ENCODE measurements at places on chromosomes 7 and 10.

DNA sequence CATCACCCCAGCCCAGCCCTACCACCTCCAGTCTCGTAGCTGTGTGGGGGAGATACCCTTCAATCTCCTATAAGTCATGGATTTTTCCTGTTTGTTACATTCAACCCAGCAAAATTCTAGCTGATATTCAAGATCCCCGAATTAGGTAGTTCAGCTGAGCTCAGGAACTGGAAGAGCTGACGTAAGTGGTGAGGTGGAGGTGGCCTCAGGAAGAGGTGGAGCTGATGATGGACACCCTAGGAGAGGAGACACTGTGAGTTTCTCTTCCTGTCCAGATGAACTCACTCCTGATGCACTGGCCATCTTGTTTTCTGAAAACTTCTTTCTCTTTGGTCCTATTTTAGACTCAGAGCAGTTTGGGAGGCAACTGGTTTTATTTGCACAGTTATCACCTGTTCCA, 90.5 kb upstream of the PITRM1 start:
- no peak for DNase-seq

- no peak for DNase-seq
Measured at GRCh38 chr10:43749940-43750552, 101.4 kb upstream of the ZNF32 start.

DNA sequence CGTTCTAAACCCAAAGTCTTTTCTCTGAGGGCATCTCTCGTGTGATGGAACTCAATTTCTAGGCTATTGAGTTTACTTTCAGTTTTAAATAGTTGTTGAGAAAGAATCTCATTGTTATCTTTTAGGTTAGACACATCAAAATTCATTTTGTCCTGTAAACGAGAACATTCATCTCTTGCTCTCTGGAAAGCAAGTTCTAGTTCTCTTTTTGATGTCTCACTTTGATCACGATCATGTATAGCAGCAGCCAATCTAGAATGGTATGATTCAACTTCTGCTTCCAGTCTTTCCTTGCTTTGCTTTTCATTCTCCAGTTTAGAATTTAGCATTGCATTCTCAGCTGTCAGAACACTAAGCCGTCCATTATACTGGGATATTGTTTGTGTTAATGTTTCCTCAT, 65.1 kb downstream of the ANKRD26 start:
- no peak for DNase-seq

DNA sequence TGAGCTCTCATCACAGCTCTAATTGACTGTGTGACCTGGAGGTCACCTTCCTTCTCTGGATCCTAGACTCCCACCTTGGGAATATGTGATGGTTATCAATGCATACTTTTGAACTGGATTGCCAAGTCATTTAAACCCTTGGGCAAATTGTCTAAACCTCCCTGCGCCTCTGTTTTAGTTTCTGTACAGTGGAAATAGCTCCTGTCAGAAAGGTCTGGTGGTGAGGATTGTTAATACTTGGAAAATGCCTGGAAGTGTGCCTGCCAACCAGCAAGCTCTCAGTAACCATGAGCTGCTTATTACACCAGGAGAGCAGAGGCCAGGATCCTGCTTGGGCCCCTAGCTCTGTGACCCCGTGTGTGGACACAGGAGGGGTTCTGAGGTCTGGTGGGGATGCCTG, 108.7 kb upstream of the PPIF start:
- no peak for DNase-seq

DNA sequence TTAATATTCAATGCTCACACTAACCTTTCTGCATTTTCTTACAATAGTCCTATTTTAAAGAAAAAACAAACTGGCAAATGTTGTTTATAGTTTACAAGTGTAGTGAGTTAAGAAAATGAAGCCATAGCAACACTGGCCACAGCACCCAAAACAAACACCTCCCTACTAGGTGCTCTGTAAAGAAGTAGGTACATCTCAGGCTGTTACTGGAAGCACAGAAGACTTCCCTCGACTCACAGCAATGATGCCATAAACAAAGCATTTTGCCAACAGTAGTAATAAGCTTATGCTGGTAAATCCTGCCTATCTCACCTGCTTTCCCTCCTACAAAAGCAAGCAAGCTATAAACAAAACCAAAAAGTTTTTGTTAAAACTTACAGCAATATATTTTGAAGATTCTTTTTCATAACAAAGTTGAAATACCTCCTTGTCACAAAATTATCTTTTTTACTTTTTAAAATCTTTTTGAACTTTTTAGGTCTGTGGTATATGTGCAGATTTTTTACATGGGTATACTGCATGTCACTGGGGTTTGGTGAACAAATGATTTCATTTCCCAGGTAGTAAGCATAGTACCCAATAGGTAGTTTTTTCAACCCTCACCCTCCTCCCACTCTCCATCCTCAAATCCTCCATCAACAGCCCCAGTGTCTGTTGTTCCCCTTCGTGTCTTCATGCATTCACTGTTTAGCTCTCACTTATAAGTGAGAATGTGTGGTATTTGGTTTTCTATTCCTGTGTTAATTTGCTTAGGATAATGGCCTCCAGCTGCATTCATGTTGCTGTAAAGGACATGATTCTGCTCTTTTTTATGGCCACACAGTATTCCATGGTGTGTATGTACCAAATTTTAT, 28.4 kb downstream of the COA1 start:
- DNase-seq = no peak

DNA sequence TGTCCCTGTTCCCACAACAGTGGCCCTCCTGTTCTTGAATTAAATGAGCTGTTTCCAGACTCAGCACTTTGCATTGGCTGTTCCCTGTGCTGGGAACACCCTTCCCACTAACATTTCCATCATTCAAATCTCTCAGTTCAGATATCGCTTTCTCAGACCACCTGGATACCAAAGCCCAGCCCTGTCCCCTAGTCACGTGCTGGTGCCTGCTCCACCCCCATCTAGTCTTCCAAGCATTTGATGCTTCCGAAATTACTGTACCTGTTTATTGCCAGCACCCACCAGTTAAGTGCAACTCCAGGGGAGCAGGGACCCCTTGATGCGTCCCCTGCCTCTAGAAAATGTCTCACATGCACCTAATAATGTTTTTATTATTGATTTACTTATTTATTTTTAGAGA, 3.0 kb upstream of the SLC29A4 start:
- no peak for DNase-seq

- no peak for DNase-seq
Measured at GRCh38 chr7:45980181-45980905, 59.3 kb upstream of the IGFBP3 start.

DNA sequence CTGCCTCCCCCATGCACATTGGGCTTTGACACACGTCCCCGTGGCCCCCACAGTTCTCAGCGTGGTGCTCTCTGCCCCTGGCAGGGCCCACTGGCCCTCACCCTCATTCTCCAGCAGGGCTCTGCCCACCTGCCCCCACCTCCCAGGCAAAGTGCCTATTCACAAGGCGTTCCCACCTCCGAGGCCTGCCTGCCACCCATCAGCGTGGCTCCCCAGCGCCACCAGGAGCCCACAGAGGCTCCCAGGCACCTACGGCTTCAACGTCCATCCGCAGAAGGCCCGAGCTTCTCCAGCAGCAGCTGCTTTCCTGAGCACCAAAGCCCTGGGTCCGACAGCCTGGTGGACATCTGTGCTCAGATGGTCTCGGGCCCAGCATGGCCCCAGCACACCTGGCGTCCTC, 211.8 kb upstream of the PPP2R2D start:
- DNase-seq = no peak

GRCh38 chr10:130962240-130963051, 349.1 kb downstream of the TCERG1L start:
- DNase-seq = no peak

DNA sequence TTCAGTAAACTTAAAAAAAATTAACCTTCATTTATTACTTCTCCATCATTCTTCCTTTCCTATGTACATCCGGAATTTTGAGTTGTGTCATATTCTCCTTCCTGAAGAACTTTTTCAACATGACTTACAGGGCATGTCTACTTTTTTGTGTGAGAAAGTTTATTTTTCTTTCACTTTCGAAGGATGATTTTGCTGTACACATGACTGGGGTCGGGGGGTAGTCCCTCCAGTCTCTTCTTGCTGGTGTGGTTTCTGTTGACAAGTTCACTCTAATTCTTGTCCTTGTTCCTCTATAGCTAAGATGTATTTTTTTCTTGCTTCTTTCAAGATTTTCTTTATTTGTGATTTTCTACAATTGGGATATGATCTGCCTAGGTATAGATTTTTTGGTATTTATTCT, 55.8 kb downstream of the INPP5A start:
- no peak for DNase-seq

DNA sequence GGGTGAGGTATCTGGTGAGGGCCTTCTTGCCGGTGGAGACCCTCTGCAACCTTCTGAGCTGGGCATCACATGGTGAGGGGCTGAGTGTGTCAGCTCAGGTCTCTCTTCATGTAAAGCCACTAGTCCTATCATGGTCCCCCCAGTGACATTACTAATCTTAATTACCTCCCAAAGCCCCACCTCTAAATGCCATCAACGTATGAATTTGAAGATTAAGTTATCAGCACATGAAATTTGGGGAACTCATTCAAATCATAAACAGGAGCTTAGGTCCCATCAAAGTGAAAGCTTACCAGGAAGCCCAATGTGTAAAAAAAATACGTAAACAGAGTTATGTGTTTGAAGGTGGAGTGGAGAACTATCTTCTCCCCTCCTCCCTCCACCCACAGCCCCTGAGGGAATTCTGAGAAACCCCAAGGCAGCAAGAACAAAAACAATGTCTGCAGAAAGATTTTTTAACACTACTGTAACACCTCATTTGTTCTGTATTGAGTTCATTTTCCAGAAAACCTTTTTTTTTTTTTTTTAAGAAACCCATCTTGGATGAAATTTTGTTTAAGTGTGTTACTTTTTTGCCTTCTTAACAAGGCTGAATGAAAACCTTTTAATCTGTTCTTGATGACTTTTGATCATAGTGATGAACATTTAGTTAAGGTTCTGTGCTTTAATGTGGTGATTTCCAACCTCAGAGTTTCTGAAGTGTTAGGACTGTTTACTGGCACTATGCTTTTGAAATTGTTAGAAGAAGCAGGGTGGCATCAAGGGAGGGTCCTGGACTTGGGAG, 19.1 kb upstream of the PCGF5 start:
- no peak for DNase-seq

- no peak for DNase-seq
Measured at GRCh38 chr10:121373411-121373810, 224.8 kb downstream of the FGFR2 start.

DNA sequence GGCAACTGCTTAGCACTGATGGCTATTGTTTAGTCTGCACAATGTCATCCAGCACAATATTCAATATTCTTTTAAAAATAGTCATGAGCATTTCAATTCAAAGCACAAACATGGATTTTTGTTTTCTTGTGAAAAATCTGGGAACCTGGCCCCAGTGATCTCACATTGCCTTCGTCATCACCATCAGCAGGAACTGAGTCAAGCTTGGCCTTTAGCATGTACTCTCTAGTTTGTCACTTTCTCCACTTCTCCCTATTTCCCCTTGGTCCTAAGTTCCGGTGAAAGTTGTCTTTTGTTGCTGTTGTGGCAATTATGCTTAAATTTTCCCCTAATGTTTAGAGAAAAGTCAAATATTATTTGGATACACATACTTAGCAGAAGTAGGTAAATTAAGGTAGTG, 252.9 kb upstream of the SORCS1 start:
- DNase-seq = no peak

- DNase-seq = no peak
Measured at GRCh38 chr7:159318682-159319351, 174.2 kb upstream of the VIPR2 start.

DNA sequence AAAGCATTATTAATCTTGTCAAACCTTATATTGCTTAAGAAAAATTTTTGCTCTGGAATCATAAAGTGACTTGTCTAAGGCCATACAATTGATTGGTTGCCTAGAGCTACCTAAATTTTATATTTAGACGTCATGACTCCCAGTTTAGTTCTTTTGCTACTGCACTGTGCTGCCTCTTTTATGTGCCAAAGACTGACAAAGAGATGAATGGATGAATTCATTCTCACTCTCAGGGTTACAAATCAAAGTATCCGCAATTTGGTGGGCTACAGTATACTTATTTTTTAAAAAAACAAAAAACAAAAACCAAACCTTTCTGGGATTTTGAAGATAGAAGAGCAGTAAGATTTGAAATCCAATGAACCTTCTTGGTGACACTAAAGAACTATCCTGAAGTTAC, 27.7 kb upstream of the TMEM229A start:
- no peak for DNase-seq

GRCh38 chr7:138665669-138666140, 35.5 kb downstream of the SVOPL start:
- DNase-seq = no peak

- DNase-seq = no peak
Measured at GRCh38 chr10:293636-294035, 158.4 kb downstream of the ZMYND11 start.

DNA sequence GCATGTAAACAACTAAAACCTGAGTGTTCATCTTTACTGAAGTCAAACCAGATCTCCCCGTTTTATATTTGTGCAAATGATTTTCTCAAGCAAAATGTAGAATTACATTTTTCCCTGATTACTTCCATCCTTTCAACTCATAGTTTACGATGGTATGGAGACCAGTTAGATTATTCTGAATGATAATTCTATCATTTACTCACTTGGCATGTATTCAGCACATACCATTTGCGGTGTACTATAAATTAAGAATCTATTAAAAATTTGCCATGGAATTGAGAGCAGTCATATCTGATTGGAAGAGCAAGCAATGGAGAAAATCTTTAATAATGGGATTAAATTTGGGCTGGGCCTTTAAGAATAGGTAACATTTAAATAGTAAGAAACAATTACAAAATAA, 22.4 kb downstream of the DNAJC1 start:
- no peak for DNase-seq

GRCh38 chr10:44020322-44021111, 364.4 kb downstream of the CXCL12 start:
- DNase-seq = no peak

GRCh38 chr10:71382757-71383156, 14.0 kb upstream of the CDH23 start:
- no peak for DNase-seq

- DNase-seq = no peak
Measured at GRCh38 chr10:14758994-14759664, 15.6 kb downstream of the FAM107B start.

DNA sequence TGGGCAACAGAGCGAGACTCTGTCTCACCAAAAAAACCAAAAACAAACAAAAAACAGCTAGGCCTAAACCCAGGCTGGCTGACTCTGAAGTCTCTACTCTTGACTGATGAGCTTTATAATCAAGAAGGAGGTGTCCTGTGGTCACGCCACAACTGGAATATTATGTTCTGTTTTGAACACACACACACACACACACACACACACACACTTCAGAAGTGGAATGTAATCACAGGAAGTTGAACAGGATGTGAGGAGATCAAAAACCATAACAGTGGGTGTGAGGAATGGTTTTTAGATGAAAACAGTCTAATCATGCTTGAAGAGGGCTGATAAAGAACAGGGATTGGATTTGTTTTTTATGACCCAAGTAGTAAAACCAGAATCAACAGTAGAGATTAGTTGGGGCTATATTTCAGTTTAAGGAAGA, 51.1 kb upstream of the IL6 start:
- no peak for DNase-seq

DNA sequence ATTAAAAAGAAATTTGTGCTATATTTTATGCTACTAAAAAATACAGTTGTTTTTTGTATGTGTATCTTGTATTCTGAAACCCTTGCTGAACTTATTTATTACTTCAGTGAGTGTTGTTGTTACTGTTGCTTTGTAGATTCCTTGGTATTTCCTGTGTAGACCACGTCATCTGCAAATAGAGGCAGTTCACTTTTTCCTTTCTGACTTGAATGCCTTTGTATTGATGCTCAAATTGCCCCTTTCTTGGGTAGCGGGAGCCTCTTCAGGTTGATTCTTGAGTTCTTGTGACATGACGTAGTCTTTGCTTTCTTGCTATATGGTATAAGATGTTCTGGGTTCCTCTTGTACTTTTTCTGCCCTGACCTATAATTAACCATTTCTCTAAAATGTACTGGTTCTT, 504.1 kb downstream of the SDK1 start:
- no peak for DNase-seq

All from NCI-H1930 (cell line).